Activated naive CD8-positive, alpha-beta T cell treated with anti-CD3 and anti-CD28 coated beads, Interleukin-2, amount 10 ng/mL, durations not matched to agents 7 days and 5 days (primary cell): ENCODE measurements at places on chromosomes 4 and X. TPM values are rescaled to one million over a fixed set of nuclear protein-coding genes. Genes with fewer than 3 reads are reported as not detected.

DNA sequence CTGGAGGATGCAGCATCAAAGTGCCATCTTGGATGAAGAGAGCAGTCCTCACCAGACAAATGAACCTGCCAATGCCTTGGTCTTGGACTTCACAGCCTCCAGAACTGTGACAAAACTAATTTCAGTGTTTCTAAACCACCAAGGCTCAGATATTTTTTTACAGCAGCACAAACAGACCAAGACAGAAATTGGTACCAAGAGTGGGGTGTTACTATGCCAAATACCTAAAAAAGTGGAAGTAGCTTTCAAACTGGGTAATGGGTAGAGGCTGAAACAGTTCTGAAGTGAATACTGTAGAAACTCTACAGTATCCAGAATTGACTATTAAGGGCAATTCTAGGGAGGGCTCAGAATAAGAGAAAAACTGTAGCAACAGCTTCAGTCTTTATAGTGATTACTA, 170.8 kb downstream of the STK32B start:
- H3K27me3 ChIP-seq, result no peaks in the 10 kb centered on the region
- no peaks in the 10 kb centered on the region for H3K36me3 ChIP-seq
- H3K27ac ChIP-seq, result no peak overlapping the region
- no peaks in the 10 kb centered on the region for H3K4me1 ChIP-seq

Gene GYG2
- total RNA-seq, result not detected

DNA sequence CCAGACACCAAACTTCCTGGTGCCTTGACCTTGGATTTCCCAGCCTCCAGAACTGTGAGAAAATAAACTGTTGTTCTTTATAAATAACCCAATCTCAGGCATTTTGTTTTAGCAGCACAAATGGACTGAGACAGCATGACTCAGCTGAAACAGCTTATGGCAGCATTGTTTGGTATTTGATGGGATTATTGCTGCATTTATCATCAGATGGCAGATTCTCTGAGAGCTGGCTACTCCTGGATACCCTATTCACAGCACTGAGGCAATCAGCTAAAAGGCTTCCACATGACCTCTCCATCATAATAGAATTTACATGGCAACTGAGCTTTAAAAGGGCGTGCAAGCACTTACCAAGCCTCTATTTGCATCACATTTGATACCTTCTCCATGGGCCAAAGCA, 623.1 kb upstream of the CPEB2 start:
- DNase-seq, result no peak
- H3K27me3 ChIP-seq, result no peaks in the 10 kb centered on the region
- no peak overlapping the region for H3K27ac ChIP-seq

Gene COL4A5
- not detected for total RNA-seq

GRCh38 chrX:116239944-116240840, 69.6 kb downstream of the AGTR2 start:
- no peak overlapping the region for H3K27ac ChIP-seq
- H3K27me3 ChIP-seq, result no peaks in the 10 kb centered on the region
- no peaks in the 10 kb centered on the region for H3K36me3 ChIP-seq
- H3K4me3 ChIP-seq, result no peak overlapping the region
- no peak for DNase-seq
- H3K4me1 ChIP-seq, result no peaks in the 10 kb centered on the region

Gene MAP7D2
- 0.17 TPM for total RNA-seq
